H54 (cell line): ENCODE measurements at places on chromosomes 1 and 21.
A peak's percentile ranks its signal among the peaks of the same experiment; 100 is the strongest.

GRCh38 chr21:36184545-36184944, 27.9 kb downstream of the DOP1B start:
- no peak for DNase-seq

- DNase-seq, result peak; percentile 13
These were observed 27.3 kb downstream of the EIF4G3 start for GRCh38 chr1:21149430-21149854.

- DNase-seq, result no peak
These were observed 2.6 kb downstream of the BCAR3 start for GRCh38 chr1:93678946-93679480.

GRCh38 chr1:75579046-75579445, 31.9 kb downstream of the SLC44A5 start:
- DNase-seq, result no peak

GRCh38 chr21:37061926-37062592, 10.8 kb downstream of the PIGP start:
- DNase-seq, result no peak

- DNase-seq, result no peak
These were observed 925 bp downstream of the TNNI1 start for GRCh38 chr1:201420608-201421002.

- DNase-seq, result no peak
These were observed 9.6 kb upstream of the PLA2G4A start for GRCh38 chr1:186819126-186819525.

GRCh38 chr1:63148825-63149645, 173.3 kb upstream of the FOXD3 start:
- no peak for DNase-seq

DNA sequence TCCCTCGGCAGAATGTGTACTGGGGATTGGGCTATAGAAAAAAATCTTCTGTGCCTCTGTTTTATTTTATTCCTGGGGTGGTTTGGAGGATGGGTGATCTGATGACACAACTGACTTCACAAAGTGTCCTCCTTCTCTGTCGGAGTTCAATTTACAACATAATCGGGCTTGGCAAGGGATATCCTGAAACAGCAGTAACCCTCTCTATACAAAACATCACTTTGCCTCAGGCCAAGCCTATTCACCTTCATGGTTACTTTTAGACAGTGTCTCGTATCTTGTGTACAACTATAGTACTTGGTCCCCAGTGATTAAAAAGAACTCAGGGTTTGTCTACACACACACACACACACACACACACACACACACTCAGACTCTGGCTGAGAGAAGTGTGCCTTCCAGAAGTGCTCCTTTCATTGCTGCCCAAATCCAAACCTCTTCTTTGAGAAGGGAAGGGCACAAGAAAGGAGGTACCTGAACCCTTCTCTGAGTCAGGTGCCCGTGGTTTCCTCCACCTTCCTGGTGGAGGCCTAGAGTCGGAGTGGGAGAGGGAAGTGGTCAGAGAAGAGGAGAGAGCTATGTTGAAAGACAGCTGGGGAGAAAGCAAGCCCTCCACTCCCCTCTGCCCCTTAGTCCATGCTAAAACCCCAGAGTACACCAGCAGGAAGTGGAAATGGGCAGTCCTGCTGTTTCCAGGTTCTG, 62.4 kb upstream of the POU2F1 start:
- no peak for DNase-seq

DNA sequence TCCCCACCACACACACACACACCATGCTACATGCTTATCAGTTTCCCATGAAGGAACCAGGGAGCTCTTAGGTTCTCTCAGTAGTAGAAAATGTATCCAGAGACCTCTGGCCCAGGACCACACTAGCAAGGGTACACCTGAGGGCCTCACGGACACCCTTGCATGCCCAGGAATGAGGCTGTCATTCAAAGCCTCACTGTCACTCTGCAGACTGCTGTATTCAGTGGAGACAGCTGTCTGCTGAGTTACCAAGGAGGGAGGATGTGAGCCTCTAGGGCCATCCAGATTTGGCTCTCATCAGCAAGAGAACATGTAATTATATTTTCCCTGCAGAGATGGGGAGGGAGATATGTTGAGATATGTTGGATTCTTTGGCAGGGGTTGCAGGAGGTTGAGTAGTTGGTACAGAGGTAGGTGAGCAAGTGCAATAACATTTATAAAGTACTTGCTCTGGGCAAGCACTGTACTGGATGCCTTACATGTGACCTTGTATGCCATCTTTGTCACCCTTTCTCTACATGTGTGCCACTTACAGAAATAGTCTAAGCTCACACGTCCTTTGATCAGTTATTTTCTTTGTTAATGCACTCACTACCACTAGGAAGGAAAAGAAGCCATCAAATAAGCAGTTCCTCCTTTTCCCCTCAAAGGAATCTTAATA, 250.6 kb downstream of the ZP4 start:
- no peak for DNase-seq

- DNase-seq, result no peak
These were observed at the start of gene CD53 for GRCh38 chr1:110872745-110873720. Gene CD53 (plus strand): TSS chr1:110873148. CDS start chr1:110891409, 18,261 bp downstream.

- no peak for DNase-seq
These were observed 155.2 kb downstream of the FOXD2 start for GRCh38 chr1:47593013-47593568.

- peak; percentile 68 for DNase-seq
These were observed 345 bp downstream of the SLX9 start for GRCh38 chr21:44940116-44940631.

DNA sequence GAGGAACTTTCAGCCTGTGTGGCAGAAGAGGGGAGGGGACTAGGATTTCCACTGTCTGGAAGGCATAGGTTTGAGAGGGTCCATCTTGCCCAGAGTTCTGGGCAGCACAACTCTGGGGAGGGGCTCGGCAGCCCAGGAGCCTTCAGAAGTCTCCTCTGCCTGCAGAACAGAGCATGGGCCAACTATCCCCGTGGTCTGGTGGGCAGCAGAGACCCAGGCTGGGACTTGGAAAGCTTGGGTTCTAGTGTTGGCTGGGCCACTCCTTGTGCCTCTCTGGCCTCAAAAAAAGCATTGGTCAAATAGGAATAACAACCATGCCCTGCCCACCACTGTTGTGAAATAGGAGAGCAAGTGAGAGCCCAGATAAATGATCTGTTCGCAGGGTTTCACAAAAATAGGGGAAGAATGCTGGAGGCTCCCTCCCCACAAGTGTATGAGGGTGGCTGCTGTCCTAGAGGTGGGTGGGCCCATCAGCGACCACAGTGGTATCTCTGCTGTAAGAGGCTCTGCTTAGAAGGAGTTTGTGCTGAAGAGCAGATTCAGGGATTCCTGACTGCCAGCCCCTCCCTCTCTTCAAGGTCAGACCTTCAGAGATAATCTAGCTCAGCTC, 8.9 kb downstream of the EPHA10 start:
- no peak for DNase-seq

- DNase-seq, result no peak
These were observed 250.3 kb upstream of the SGIP1 start for GRCh38 chr1:66283622-66284041.

DNA sequence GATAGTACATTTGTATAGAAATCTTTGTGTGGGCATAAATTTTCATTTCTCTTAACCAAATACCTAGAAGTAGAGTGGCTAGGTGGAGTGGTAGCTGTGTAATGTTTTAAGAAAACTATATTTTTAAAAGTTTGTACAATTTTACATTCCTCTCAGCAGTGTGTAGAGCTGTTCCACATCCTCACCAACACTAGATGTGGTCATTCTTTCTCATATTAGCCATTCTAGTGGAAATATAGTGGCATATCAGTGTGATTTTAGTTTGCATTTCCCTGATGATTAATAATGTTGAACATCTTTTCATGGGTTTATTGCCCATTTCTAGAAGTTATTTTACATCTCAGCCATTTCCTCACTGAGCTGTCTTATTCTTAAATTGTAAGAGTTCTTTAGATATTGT, 65.5 kb downstream of the ITSN1 start:
- DNase-seq, result no peak

GRCh38 chr1:90879281-90879680, 142.6 kb downstream of the ZNF644 start:
- no peak for DNase-seq

DNA sequence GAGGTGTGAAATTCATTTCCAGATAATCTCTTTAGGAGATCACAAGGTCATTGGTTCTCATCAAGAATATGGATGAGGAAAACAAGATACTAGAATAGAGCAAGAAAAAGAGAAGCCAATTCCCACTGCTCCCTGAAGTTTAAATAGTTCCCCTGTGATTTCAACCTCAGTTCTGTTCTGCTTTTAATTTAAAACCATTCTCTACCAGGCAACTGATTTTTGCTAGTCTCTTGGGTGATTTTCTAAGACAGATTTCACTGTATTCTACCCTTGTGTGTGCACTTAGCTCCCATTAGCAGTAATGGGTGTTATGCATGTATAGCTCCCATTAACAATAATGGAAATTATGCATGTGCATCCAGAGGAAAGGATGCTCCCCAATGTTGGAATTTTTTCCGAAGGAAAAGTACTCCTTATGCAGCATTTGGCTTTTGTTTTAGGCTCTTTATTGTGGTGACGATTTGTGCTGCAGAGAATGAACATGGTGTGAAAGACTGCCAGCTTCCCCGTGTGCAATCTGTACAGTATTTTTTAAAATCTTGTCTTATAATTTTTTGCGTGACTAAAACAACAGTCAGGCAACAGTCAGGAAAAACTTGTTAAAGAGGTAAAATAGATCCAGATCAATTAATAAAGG, 144.0 kb upstream of the ZRANB2 start:
- no peak for DNase-seq

- DNase-seq, result no peak
These were observed 718.8 kb upstream of the TMPRSS15 start for GRCh38 chr21:19122356-19122755.

- DNase-seq, result no peak
These were observed 4.3 kb downstream of the S100A10 start for GRCh38 chr1:151989211-151989862.

- no peak for DNase-seq
These were observed 46.3 kb downstream of the POFUT2 start for GRCh38 chr21:45241357-45241756.

DNA sequence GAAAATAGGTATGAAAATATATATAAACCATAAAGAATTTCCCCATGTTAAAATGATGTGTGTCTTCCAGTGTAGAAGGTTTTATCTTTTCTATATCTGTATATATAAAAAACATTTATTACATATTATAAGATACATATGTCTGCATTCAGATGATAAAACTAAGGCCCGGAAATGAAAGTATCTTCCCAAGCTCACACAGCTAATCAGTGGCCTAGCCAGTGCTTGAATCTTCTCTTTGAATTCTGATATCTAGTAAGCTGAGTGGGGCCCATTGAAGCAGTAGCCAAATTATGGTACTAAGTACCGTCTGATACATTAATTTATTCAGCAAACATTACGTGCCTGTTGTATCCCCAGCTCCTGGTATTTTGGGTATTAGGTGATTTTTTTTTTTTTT, 28.6 kb downstream of the UCK2 start:
- no peak for DNase-seq

- DNase-seq, result no peak
These were observed 193.2 kb downstream of the KAZN start for GRCh38 chr1:14791654-14792053.

DNA sequence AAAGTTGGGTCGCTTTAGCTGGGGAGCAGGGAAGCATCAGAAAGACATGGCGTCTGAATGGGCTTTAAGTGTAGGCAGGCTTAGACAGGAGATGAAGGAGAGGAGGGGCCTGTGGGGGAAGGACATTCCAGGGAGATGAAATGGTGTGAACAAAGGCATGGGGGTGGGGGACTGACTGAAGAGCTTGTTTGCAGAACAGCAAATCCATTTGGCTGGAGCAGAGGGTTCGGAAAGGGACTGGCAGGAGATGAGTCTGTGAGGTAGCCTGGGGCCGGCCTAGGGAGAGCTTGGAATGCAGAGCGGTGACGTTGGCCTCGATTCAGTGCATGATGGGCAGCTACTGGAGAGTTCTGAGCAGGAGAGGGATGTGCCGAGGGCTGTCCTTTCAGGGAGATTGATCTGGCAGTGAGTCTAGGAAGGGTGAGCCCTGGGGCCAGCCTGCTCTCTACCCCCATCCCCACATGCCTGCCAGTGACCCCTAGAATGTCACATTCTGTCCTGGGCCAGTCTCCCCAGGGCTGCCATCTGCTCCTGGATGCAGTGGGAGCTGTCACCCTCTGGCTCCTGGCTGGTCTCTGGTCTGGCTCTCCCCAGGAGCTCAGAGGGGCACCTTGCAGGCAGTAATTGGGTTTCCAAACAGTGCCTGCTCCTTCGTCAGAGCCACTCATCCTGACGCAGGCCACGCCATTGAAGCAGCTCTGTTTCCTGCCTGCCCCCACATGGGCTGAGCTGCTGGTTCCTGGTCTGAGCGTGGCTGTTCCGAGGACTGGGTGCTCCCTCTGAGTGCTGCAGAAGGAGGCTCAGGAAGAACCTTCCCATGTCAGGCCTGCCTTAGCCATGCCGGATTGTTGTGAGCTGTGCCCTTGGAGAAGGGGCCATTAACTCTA, 22.3 kb upstream of the TMEM222 start:
- peak; percentile 59 for DNase-seq
